ENCODE measurements at places on chromosomes 7 and 10.

GRCh38 chr10:69352569-69353264 is 64.0 kb downstream of the TACR2 start:
- DNase-seq: peak; percentile 87

DNA sequence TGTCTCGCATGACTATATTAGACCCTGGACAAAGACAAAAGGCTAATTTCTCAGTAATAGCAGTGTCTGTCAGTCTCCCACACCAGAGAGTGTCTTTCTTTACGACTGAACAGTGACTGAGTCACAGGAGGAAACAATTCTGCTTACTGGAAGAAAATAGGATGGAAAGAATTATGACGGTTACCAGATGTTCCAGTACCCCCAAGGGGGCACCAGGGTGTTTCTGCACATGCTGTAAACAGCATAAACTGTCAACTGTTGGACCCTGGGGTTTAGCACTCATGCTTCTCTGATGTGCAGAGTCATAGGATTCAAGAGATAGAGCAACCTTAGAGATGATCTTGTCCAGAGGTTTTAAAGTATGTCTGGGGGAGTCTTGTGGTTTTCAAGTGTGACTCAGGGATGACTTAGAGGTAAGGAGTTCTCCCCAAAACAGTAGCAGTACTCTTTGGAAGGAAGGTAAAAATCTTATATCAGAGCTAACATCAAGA is 291.7 kb downstream of the THSD7A start:
- DNase-seq: peak; percentile 88

DNA sequence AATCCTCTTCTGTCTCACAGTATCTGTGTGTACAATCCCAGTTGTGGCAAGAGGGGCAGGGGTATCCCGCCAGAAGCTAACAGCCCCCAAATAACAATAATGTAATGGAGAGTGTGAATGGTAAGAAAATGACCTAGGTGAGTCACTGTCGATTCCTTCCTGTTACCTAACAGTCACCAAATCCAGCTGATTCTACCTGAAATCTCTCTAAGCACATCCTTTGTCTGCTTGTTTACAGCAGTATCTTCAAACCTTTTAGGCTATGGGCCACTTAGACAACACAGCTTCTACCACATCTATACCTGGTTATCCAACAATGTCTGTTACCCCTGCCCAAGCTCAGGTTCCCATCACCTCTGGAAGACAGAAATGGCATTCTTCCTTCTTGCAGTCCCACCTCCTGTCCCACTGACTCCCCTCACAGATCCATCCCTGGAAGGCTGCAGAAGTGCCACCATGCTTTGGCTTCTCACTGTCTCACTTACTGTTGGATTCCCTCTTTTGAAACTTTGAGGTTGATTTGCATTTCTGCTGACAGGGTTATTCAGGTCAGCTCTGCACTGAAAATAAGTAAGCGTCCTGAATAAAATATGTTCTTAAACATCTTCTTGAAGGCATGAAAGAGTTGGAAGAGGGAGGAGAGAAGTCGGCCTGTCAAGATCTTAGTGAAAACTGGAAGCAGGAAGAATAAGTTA is 13.1 kb downstream of the PIP4K2A start:
- no peak for DNase-seq

- DNase-seq: no peak
Observed at GRCh38 chr7:51012569-51013217, 230.0 kb upstream of the GRB10 start.

All from fibroblast of skin of right quadriceps (primary cell).